ENCODE measurements at places on chromosomes 5 and 9. TPM values are rescaled to one million over a fixed set of nuclear protein-coding genes. Genes with fewer than 3 reads are reported as not detected.

The EGFLAM gene
- total RNA-seq = 1.2 TPM

The CMBL gene
- 16.8 TPM for total RNA-seq

The KCNN2 gene
- total RNA-seq = 7.5 TPM

The HTR1A gene
- not detected for total RNA-seq

The SLC36A2 gene
- not detected for total RNA-seq

The BRINP1 gene
- not detected for total RNA-seq

The F2RL2 gene
- total RNA-seq = 30.9 TPM

The BTNL3 gene
- total RNA-seq = not detected

The ZNF300 gene
- total RNA-seq = 6.0 TPM

The SIL1 gene
- 48.7 TPM for total RNA-seq

The CCNJL gene
- total RNA-seq = 23.2 TPM

The CCNG1 gene
- 162 TPM for total RNA-seq

The CDC25C gene
- total RNA-seq = 2.9 TPM

Measured in glomerular endothelial cell (primary cell).